NCI-H1694 treated with DMSO at 0.1 percent for 48 hours (cell line): ENCODE measurements at places on chromosomes 11 and 22.
A peak's percentile ranks its signal among the peaks of the same experiment; 100 is the strongest.

GRCh38 chr11:18778468-18778867 is 13.1 kb downstream of the PTPN5 start:
- no peak for DNase-seq

GRCh38 chr11:64742889-64743590 is 902 bp downstream of the RASGRP2 start:
- DNase-seq = no peak

DNA sequence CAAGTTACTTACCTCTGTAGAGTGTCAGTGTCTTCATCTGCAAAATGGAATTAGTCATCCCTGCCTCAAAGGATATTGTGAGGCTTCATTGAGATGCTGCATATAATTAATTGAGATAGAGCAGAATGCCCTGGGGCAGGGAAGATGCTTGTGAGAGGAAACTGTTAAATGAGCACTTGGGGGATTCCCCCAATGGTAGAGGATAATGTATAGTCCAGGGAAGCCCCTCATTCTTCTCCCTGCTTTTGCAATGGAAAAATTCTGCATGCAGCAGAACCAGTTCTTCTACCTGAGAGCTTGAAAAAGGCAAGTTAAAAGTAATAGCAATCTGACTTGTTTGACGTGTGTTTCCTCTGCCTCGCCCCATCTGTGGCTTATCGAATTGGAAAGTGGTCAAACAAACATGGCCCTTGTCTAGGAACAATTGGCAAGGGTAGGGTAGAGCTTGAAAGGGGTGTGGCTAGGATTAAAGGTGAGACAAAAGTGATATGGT is 90.9 kb downstream of the NAV2 start:
- no peak for DNase-seq

- DNase-seq = no peak
Measured at GRCh38 chr22:23251445-23252093, 71.3 kb downstream of the BCR start.

- DNase-seq = no peak
Measured at GRCh38 chr11:37881741-37882140, 1283.7 kb upstream of the RAG2 start.

- DNase-seq = no peak
Measured at GRCh38 chr11:128715691-128716561, 22.1 kb downstream of the FLI1 start.

DNA sequence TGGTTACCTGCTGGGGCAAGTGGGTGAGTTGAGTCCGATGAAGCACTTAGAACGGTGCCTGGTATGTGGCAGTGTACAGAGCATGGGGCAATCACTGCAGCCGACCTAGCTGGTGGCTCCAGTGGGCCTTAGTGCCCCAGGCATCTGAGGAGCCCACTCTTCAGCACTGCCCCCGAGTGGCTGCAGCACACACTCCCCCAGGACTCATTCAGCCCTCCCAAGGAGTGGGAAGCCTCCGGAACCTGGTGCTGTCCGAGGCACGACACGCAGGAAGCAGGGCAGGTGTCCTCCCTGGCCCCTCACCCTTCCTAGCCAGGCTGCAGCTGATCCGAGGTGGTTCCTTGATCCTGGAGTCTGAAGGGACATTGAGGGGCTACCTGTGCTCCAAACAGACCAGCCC is 42.4 kb upstream of the PRODH start:
- no peak for DNase-seq

- DNase-seq = no peak
Measured at GRCh38 chr11:110951037-110951949, 239.1 kb upstream of the ARHGAP20 start.

GRCh38 chr11:29685361-29685760 is 331.5 kb downstream of the KCNA4 start:
- DNase-seq = no peak

DNA sequence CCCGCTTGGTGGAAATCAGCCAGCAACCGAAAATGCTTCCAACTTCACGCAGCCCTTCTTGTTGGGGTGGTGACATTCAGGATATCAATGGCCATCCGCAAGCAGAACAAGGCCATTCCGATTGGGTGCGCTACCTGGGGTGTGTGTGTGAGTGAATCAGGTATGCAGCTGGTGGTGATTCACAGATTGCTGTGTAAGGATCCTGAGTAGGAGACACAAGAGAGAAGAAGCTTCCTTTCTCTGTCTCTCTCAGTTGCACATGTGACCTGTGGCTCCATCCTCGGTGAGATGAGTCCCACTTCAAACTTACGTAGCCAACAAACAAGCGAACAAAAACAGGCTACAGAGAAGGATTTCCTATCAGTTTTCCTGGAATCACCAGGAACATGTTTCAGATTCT is 9.6 kb upstream of the TMEM184B start:
- DNase-seq = no peak

- peak; percentile 86 for DNase-seq
Measured at GRCh38 chr11:19071255-19071654, 10.7 kb upstream of the MRGPRX2 start.

DNA sequence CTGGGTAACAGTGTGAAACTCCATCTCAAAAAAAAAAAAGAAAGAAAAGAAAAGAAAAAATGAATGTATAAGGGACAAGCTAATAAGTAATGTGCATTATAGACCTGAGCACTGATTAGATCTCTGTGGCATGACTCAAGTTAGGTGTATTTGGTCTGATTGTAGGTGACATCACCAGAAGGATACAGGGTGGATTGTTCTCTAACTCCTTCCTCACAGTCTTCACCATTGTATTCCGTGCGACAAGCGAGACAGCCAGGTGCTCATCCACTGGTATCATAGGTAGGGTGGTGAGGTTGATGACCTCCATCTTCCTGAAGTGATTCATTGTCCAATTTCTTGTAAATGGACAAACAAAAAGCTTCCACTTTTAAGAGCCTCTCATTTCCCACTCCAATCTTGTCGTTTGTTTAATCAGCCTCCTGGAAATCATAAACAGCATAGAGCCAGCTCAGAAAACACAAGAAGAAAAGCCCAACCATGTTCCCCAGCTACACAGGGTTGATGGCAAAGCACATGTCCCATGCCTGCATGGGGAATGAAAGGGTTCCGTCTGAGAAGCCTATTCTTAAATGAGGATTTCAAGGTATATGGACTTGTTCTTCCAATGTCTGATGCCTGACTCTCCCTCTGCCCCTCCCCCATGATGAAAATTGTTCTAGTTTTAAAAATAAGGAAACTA is 6.2 kb downstream of the FAM227A start:
- no peak for DNase-seq

GRCh38 chr11:64299847-64300648 is at the start of gene CATSPERZ:
Gene CATSPERZ, plus strand, starts transcription at chr11:64300358. Its CDS starts 53 bp downstream, at chr11:64300411.
- no peak for DNase-seq

- DNase-seq = no peak
Measured at GRCh38 chr11:109300211-109300610, 121.8 kb upstream of the C11orf87 start.

DNA sequence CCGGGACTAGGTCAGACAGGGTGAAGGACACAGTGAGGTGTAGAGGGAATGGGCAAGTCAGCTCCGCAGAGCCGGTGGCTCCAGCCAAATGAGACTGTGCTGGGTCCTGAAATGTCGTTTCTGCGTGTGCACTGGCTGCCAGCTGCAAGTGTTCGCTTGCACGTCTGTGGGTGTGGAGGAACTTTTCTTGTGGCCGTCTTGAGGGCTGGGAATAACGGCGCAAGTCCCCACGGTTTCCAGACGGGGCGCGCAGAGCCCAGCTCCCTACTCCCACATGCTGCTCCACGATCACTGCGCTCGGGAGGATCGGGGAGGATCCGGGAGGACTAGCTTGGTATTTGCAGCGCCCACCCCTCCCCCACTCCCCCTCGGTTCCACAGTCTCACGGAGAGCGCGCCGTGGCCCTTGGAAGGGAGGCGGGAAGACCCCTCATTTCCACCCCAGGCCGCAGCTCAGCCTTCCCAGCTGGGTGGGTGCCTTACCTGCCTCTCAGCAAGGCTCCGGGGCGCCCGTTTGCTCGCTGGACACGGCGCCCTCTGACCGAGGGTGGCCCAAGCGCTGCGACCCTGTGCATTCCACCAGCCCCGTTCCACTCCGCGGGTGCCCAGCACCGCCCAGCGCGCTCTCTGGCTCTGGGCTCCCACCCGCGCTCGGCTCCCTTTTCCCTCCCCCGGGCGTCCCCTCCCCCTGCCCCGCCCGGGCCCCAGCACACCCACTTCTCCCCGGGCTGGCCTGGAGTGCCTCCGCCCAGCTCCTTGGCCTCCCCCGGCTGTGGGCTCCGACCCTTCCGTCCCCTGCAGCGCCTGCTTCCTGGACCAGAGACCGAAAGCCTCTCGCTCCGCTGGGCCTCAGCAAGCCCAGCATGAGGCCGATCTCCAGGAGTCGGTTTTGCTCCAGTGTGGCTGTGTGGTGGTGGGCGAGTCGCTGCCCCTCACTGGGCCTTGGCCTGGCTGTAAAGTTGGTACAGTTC is at the start of gene KCNE3:
KCNE3 (minus strand) TSS at position 634 of the 970 bp plus-strand sequence. CDS start 9,986 bp downstream, outside the sequence.
- no peak for DNase-seq

GRCh38 chr11:92765082-92765840 is 204.2 kb upstream of the MTNR1B start:
- no peak for DNase-seq

GRCh38 chr11:48050304-48050703 is 69.9 kb downstream of the PTPRJ start:
- DNase-seq = no peak

DNA sequence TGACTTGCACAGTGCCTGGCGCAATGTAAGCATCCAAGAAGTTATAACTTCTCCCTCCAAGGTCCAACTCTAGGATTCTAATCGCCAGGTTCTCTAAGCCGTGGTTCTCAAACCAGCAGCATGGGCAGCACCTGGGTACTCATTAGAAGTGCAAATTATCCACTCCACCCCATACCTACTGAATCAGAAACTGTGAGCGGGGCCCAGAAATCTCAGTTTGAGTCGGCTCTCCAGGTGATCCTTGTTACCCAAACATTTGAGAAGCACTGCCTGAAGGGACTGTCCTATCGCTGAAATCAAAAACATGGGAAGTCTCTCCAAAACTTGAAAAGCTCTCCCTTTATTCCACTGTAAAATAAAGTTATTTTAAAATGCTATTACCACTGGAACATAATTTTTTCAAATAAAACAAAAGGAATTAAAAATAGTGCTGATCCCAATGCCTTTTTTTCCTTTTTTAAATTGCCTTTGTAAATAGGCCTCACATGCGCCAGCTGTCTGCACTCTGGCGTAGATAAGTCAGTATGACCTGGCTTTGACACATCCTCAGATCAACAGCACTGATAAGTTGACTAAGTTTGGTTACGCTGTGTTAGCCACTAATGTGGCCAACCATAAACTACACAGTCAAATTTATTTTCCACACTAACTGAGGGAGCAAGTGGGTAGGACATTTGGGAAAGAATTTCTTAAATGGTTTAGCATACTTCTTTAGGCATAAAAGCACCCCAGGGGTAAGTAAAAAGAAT is 8.4 kb upstream of the CTR9 start:
- DNase-seq = no peak

DNA sequence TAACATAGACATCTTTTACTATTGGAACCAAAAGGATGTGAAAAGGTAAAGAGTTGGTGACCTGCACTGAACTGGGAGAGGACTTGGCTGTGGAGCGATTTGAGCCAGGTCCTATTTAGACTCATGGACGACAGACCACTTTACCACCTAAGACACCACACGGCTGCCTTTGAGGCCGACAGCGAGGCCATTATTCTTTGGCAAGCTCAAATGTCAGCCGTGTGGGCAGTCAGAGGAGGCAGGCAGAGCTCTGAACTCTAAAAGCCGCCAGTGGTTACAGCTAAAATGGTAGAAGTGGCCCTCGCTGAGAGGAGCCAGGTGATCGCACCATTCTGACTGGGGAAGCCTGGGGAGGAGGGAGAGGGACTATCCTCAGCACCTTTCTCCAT is 50.5 kb downstream of the SCUBE1 start:
- DNase-seq = no peak

DNA sequence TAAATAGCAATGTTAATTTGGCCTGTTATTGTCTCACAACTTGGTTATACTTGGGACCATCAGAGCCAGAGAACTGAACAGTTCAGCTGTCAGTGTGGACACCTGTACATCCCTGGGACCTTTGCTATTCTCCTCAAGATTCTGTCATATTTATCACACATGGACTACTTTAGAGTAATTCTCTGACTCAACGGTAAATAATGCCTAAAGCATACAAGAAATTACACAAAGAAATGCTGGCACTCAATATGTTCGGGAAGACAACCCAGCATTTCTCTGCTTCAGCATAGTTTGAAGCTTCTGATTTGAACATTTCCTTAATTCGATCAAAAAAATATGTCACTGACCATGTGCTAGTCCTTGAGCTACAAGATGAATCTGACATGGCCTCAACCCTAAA is 34.6 kb upstream of the MMP13 start:
- no peak for DNase-seq

DNA sequence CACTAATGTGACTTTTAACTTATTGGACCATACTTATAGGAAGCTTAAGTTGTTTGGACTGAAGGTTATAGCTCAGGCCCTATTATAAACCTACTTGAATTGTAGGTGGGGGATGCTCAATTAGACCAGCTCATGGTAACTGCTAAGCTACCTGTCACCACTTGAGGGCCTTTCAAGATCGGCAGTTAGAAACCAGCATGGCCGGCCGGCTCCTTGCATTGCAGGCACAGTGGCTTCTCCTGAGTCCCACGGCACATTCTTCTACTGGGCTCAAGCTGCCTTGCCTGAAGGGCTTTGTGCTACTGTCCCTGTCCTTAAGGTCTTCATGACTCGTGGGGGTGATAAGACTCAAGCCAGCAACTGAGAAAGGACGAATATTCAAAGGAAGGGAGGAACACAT is 70.8 kb downstream of the TBC1D22A start:
- DNase-seq = no peak

DNA sequence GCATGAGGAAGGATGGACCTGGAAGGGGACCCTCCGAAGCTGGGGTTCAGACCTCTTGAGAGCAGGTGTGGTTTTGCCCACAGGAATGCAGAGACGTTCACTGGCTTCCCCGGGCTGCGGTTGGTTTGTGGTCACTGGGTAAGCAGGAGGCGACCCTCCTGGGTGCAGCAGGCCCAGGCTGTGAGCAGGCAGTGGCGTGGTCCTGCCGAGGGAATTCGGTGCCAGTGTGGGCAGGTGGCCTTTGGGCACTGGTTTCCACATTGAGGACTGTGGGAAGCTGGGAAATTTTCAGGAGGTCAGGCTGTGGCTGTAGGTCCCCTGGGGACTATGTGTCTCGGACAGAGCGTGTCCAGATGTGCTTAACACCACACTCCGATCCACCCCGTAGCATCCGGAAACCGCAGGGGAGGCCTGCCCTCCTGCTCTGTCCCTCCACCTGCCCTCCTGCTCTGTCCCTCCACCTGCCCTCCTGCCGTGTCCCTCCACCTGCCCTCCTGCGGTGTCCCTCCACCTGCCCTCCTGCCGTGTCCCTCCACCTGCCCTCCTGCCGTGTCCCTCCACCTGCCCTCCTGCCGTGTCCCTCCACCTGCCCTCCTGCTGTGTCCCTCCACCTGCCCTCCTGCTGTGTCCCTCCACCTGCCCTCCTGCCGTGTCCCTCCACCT is 27.5 kb downstream of the TPCN2 start:
- DNase-seq = no peak

GRCh38 chr11:9231848-9232177 is 33.3 kb downstream of the DENND5A start:
- DNase-seq = no peak

DNA sequence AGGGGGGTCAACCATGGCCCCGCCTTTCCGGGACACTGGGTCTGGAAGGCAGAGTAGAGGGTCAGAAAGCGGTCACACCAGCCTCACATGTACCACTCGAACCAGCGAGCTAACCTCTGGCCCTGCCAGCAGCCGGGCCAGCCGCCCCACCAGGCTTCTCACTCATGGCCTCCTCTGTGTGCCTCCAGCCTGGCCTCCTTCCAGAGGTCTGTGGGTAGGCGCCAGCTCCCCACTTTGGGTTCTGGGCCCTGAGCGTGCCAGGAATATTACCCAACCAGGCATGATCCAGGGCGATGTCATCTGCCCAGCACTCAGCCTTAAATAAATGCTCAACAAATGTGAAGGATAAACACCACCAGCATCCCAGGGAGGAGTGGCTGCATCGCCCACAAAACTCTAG is 5.8 kb downstream of the SCUBE1 start:
- DNase-seq = peak; percentile 14
